ENCODE measurements at places on chromosomes 1 and 21.

- DNase-seq: no peak
Observed at GRCh38 chr21:38760017-38760761, 45.5 kb upstream of the ETS2 start.

DNA sequence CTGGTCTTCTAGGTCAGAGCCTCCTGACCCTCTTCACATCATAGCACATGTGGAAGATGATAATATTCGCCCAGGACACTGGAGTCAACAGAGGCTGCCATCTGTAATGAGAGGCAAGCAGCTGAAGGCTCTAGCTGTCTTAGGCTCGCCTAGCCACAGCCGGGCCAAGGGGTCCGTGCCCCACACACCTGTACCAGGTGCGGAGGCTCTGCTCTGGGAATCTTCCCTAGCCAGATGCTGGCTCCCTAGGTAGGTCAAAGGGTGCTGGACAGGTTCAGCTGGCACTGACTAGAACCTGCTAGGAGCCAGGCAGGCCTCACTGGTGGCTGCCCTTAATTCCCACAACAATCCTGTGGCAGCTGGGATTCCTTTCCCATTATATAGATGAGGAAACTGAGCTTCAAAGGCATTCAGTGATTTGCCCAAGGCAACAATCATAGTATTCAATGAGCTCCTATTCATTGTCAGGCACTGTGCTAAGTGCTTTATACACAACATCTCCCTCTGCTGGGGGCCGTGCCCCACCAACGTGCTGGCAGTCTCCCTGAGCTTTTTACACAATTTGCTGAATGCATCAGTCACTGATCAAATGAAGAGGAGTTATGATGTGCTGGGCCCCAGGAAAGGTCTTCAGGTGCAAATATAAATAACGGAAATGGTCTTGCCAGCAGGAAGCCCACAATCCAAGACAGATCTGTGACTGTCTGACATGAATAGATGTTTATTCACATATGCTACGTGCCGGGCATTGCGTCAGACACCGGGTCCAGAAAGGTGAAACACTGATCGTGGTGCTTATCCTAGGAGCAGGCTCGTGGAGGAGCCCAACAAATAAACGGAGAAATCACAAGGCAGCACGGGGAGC, 58.0 kb downstream of the DDX20 start:
- peak; percentile 11 for DNase-seq

- no peak for DNase-seq
Observed at GRCh38 chr1:225808136-225808535, 1.8 kb upstream of the EPHX1 start.

DNA sequence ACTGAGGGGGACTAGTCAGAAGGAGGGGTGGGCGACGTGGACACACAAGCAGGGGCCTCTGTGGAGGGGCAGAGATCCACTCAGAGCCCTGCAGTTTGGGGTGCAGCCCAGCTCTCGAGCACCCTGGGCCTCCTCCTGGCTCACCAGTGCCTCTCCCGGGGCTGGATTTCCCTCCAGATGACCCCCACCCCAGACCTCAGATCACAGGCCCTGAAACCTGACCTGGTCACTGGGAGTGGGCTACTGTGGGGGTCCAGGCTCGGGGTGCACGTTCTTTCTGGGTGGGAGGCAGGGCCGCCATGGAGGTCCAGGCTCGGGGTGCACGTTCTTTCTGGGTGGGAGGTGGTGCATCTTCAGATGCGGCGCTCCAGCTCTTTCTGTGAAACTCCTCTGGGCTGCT, 10.3 kb upstream of the LHX4 start:
- no peak for DNase-seq

DNA sequence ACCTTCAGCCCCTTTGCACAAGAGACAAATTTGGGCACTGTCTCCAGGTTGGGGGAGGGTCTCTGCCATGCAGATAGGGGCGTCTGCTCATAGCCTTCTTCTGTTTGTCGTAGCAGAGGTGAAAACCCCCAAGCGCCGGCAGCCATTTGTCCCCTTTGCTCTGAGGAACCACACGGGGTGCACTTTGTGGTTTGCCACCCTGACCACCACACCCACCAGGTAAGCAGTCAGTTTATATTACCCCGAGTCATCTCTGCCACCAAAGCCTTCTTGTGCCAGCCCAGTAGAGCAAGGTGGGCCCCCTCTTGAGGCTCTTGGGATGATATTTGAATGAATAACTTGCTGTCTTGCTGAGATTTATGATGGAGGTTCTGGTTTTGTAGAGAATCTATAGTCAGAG, 111.8 kb downstream of the VPS13D start:
- no peak for DNase-seq
